Breast epithelium (tissue), 4 donors: ENCODE measurements at places on chromosomes 6 and 20. TPM values are rescaled to one million over a fixed set of nuclear protein-coding genes. Genes with fewer than 3 reads are reported as not detected.
A peak's percentile ranks its signal among the peaks of the same experiment; 100 is the strongest.

DNA sequence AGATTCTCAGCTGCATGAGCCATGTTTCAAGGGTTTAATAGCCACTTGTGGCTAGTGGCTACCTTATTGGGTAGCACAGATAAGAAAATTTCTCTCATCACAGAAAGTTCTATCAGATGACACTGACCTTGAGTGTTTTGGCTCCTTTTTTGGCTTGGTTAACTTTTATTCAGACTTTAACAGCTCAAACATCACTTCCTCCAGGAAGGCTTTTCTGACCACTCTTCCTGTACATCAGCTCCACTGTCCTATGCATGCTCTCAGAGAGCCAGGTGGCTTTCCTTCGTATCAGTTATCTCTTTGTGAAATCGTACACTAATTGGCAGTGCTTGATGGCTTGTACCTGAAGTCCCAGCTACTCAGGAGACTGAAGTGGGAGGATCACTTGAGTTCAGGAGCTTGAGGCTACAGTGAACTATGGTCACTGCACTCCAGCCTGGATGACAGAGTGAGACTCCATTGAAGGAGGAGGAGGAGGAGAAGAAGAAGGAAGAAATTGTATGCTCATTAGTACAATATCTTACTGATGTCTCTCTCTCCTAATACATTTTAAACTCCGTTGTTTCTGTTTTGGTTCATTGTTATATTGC is 10.7 kb downstream of the MAFB start:
- no peak for DNase-seq

DNA sequence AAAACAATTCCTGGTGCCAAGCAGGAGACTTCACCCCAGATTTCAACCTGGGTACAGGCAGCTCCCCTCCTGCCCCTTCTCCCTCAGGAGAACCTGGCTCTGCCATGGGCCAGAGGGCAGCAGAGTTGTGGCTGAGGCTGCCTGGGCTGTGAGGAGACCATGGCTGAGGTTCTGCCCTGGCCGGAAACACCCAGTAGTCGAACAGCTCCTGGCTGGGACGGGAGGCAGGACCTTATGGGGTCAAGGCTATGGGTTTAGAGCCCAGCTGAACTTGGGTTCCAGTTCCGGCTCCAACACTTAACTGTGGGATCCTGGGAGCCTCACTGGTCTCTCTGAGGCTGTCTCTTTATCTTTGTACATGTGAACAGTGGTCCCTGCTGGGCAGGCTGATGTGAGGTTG is 8.5 kb downstream of the C6orf132 start:
- no peak for DNase-seq

Gene MLIP
- total RNA-seq, result 0.44 TPM

GRCh38 chr6:27873021-27873940 is 38.9 kb downstream of the OR2B2 start:
- no peak for DNase-seq

DNA sequence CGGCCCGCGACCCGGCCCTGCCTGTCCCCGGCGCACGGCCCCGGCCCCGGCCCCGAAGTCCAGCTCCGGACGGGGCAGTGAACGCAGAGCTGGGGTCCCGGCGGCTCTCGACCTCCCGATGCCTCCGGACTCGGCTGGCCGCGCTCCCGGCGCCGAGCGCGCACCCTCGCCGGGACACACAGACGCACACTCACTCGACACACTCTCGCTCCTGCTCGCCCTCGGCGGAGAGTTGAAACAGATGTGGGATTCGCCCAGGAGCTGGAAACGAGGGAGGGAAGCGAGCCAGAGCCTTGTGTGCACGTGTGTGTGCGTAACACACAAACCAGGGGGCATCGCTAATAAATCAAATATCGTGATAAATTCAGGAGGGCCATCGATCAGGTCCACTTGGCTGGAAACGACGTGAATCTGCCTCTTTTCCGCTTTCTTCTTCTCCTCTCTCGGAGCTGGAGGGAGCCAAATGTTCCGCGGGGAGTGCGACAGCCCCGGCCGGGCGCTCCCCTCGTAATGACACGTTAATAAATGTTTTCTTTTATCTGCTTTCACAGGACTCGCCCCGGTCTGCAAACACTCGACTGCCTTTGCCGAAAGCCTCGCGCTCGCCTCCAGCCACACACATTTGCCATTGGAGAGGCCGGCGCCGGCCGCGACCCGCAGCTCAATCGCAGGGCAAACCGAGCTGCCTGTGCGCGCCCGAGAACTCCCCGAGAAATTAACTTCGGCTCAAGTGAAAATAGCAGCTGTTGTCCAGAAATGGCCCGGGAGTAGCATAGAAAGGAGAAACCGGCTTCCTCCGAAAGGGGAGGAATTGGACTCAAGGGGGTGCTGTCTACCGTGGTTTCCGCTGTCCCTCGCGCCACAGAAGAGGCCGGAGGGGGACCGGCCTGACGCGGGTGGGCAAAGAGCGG is 828 bp upstream of the SULF2 start:
- DNase-seq, result peak; percentile 54

Gene TXNDC5
- 191 TPM for total RNA-seq

- no peak for DNase-seq
Observed at GRCh38 chr20:20267685-20268370, 100.1 kb upstream of the INSM1 start.

- DNase-seq, result no peak
Observed at GRCh38 chr6:51199105-51199552, 380.5 kb downstream of the TFAP2B start.
